Hepatocyte (in vitro differentiated cells): ENCODE measurements at places on chromosomes 2 and 18. TPM values are rescaled to one million over a fixed set of nuclear protein-coding genes. Genes with fewer than 3 reads are reported as not detected.

GRCh38 chr18:47100212-47100831, 50.0 kb downstream of the HDHD2 start:
- H3K36me3 ChIP-seq = no peaks in the 10 kb centered on the region
- no peak overlapping the region for H3K27ac ChIP-seq
- no peaks in the 10 kb centered on the region for H3K27me3 ChIP-seq
- peak; percentile 72 for DNase-seq
- H3K4me3 ChIP-seq = no peak overlapping the region

Gene PRSS56
- total RNA-seq = not detected in 2 replicates

DNA sequence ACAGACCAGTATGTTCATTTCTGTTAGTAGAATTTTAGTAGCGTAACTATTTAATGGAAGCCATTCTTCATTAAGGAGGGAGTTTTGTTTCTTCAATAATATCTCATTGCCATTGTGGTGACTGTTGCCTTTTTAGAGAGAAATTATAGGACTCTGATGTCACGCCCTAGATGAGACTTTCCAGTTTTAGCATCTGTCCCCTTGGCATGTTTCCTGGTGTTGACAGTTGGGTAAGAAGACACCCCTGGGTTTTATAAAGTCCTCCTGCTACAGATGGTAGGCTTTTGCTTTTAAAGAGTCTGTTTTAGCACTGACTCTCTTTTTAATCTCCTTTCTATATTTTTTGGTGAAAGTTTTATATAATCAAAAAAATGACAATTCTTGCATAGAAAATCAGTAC, 41.9 kb downstream of the KCNJ3 start:
- no peaks in the 10 kb centered on the region for H3K27me3 ChIP-seq
- DNase-seq = no peak
- H3K4me1 ChIP-seq = no peaks in the 10 kb centered on the region

- H3K27ac ChIP-seq = peak overlapping the region; percentile 97
- peak; percentile 62 for DNase-seq
- H3K4me3 ChIP-seq = peak overlapping the region; percentile 91
Observed at GRCh38 chr2:174247474-174248186, 702 bp downstream of the OLA1 start.

Gene LONRF2
- 1.4 and 1.9 TPM in 2 replicates for total RNA-seq

DNA sequence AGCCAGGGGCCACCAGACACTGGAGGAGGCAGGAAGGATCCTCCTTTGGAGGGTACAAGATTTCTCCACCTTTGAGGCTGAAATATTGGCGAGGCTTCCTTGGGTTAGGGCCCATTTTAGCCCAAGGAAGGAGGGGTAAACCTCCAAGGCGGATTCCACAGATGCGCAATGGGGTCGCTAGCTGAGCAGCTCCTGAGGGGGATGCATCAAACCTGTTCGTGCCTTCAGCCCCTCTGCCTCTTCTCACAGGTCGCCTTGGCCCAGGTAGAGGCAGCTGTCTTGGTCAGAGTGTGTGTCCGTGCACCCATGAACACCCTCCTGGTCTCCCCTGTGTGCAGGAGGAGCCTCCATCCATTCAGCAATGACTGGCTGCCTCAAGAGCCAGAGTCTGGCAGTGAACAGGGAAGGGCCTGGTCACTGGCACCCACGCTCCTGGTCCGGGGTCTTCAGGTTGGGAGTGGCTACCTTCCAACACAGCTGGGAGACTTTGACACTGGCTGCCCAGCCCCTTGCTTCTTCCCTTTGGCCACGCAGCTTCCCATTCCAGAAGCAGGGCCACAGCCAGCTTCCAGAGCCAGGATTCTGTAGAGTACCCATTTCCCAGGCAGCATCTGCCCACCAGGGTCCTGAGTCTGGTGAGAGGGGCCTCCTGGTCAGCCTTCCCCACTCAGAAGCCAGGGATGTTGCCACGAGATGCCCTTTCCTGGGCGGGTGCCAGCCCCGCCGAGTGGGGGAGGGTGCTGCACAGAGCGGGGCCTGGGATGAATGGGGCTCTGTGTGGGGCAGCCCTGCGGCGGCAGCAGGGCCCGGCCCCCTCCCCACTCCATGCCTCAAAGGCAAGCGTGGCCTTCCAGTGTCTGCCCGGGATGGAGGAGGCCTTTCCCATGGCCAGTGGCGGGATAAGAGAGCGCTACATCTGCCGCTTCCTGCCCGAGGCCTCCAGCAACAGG, 95.8 kb upstream of the GPC1 start:
- no peak overlapping the region for H3K4me3 ChIP-seq
- no peaks in the 10 kb centered on the region for H3K27me3 ChIP-seq
- H3K4me1 ChIP-seq = no peaks in the 10 kb centered on the region
- H3K27ac ChIP-seq = no peak overlapping the region
- DNase-seq = no peak

Gene PTPRN
- 3.5 and 4.6 TPM in 2 replicates for total RNA-seq

GRCh38 chr18:51191128-51191717, 6.3 kb downstream of the MEX3C start:
- no peaks in the 10 kb centered on the region for H3K36me3 ChIP-seq
- peaks cover 41% of the 10 kb centered on the region for H3K4me1 ChIP-seq
- no peak overlapping the region for H3K27ac ChIP-seq

GRCh38 chr2:133417415-133417814, 150.8 kb downstream of the NCKAP5 start:
- H3K36me3 ChIP-seq = no peaks in the 10 kb centered on the region
- DNase-seq = no peak
- no peaks in the 10 kb centered on the region for H3K27me3 ChIP-seq

Gene SCN9A
- 9.0 and 11.7 TPM in 2 replicates for total RNA-seq

- no peak overlapping the region for H3K27ac ChIP-seq
- peak; percentile 14 for DNase-seq
- H3K4me3 ChIP-seq = no peak overlapping the region
- H3K36me3 ChIP-seq = no peaks in the 10 kb centered on the region
Observed at GRCh38 chr18:29749704-29750103, 1292.8 kb downstream of the DSC3 start.

DNA sequence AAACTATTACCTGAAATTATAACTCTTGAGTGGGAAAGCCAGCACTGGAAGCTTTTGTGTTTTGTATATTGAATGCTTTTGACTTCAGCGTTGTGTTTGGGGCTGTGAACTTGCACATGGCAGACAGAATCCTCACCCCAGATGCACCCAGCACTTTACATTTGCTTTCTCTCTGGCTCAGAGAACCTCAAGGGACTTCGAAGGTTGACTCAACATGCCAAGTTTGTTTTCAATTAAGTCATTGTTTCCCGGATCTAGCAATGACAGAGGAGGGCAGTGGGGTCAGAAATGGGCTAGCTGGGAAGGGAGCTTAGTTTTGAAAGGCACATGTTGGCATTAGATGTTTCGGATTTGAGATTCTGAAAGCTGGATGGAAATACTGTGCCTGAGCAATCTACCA, 22.4 kb downstream of the TET3 start:
- H3K27me3 ChIP-seq = no peaks in the 10 kb centered on the region
- peaks cover 19% of the 10 kb centered on the region for H3K4me1 ChIP-seq
- H3K4me3 ChIP-seq = no peak overlapping the region
- no peaks in the 10 kb centered on the region for H3K36me3 ChIP-seq
- DNase-seq = no peak
- H3K27ac ChIP-seq = no peak overlapping the region

- H3K27me3 ChIP-seq = no peaks in the 10 kb centered on the region
- no peak overlapping the region for H3K4me3 ChIP-seq
- H3K4me1 ChIP-seq = no peaks in the 10 kb centered on the region
- H3K36me3 ChIP-seq = no peaks in the 10 kb centered on the region
- DNase-seq = no peak
- H3K27ac ChIP-seq = no peak overlapping the region
Observed at GRCh38 chr2:44526352-44526751, 164.6 kb downstream of the CAMKMT start.

DNA sequence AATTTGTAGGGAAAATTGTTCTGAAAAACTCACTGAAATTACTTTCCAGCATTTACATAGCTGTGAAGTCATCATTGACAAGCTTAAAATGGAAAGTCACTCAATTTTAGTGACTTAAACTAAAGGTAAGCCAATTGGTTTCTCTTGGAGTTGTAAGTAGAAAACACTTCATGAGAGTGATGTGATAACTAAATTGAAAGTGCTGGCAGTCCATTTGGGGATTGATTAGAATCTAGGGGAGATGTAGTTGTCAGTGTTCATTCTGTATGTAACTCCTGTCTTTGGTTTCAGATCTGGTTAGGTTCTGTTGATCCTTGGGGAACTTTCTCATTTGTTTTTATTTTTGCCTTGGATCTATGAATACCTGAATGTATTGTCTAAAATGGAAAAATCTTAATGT, 53.8 kb downstream of the COX7A2L start:
- no peak overlapping the region for H3K27ac ChIP-seq
- H3K36me3 ChIP-seq = no peaks in the 10 kb centered on the region
- H3K4me1 ChIP-seq = no peaks in the 10 kb centered on the region
- H3K27me3 ChIP-seq = no peaks in the 10 kb centered on the region

Gene CMPK2
- 5.4 and 7.0 TPM in 2 replicates for total RNA-seq

Gene ROCK1
- total RNA-seq = 41.7 and 42.1 TPM in 2 replicates

Gene SERPINB13
- total RNA-seq = not detected in 2 replicates

- no peak for DNase-seq
- no peaks in the 10 kb centered on the region for H3K36me3 ChIP-seq
- no peaks in the 10 kb centered on the region for H3K27me3 ChIP-seq
- H3K4me3 ChIP-seq = no peak overlapping the region
- no peaks in the 10 kb centered on the region for H3K4me1 ChIP-seq
Observed at GRCh38 chr2:191204433-191204832, 40.8 kb upstream of the MYO1B start.

- peak; percentile 72 for DNase-seq
- H3K27ac ChIP-seq = peak overlapping the region; percentile 44
- no peak overlapping the region for H3K4me3 ChIP-seq
- no peaks in the 10 kb centered on the region for H3K27me3 ChIP-seq
- H3K36me3 ChIP-seq = no peaks in the 10 kb centered on the region
- H3K4me1 ChIP-seq = peaks cover 8% of the 10 kb centered on the region
Observed at GRCh38 chr2:56741601-56742102, 557.9 kb downstream of the CCDC85A start.

DNA sequence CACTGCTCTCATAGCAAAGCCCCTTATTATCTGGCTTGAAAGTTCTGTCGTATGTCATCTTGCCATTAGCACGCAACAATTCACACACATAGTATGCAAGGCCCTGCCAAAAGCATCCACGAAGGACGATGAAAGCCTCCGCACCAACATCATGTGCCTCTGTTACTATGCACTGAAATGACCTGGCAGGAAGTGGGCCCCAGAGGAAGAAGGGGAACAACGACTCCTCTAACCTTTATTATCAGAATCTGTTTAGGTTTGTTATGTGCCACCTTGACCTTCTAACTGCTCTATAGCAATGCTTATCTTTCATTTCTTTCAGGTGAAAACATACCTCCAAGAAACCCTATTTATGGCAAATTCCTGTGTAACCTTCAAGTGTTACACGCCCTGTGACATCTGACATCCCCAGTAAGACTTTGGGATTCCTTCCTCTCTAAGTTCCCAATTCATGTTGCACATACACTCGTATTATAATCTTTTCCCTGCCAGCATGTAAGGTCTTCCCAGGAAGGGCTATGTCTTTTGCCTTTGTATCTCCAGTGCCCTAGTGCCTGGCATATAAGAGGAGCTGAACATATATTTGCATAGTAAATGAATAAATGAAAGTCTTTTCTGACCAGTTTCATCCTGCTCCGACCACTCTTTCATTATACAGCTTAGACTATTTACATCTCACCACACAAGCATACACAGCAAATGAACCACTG, 7.0 kb upstream of the NDUFV2 start:
- H3K36me3 ChIP-seq = no peaks in the 10 kb centered on the region
- no peak overlapping the region for H3K4me3 ChIP-seq
- peaks cover 18% of the 10 kb centered on the region for H3K4me1 ChIP-seq
- H3K27ac ChIP-seq = peak overlapping the region; percentile 88
- DNase-seq = peak; percentile 24
- H3K27me3 ChIP-seq = no peaks in the 10 kb centered on the region

Gene POTEI
- total RNA-seq = 1.9 and 2.9 TPM in 2 replicates
